ENCODE measurements at places on chromosomes 4 and X.

- DNase-seq: no peak
Observed at GRCh38 chr4:186727169-186727976, 3.7 kb upstream of the FAT1 start.

DNA sequence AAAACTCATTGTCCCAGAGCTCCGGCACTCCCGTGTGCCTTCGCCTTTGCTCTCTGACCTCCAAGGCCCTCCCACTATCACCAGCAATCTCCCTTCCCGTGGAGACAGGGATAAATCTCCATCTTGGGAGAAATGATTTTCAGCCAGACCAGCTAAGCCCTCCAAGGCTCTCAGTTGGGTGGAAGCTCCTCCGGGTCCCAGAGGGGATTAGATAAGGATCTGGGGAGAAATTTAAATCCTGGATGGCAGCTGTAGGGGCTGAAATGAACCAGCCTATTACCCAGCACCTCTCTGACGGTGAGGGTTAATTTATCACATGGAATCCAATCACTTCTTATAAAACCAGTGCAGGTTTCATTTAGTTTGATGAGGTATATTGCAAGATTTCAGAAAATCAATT, 366.2 kb downstream of the FBXW7 start:
- no peak for DNase-seq

DNA sequence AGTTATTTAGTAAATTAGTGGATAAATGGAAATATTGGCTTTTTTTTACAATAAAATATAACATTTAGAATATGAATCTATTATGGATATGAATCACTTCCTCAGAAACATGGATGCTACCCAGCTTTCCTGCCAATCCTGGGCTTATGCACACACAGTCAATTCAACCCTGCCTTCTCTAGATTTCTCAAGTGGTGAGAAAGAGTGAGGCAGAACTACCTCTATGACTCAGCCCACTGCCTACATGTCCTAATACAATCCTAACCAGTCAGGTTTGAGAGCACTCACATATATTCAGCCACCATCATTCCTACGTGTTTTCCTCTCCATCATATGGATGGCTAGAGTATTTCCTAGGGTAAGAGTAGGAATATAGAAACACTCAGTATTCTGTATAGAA, 91.1 kb upstream of the ANKRD50 start:
- no peak for DNase-seq

- DNase-seq: no peak
Observed at GRCh38 chr4:169941141-169941540, 85.1 kb downstream of the MFAP3L start.

DNA sequence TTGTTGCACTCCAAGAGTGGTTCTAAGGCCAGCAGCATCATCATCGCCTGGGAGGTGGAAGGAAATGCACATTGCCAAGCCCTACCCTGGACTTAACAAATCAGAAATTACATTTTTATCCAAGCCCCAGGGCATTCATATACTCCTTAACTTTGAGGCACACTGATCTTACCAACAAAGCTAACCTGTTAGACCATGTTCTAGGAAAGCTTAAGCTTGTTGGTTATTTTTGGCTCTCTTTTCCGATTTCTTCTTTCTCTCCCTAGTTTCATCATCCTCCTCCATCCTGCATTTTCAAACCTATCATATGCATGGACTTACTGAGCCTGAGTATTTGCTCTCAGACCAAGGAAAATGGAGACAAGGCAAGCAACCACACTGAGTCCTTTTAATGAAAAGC, 133.4 kb downstream of the OPHN1 start:
- no peak for DNase-seq

DNA sequence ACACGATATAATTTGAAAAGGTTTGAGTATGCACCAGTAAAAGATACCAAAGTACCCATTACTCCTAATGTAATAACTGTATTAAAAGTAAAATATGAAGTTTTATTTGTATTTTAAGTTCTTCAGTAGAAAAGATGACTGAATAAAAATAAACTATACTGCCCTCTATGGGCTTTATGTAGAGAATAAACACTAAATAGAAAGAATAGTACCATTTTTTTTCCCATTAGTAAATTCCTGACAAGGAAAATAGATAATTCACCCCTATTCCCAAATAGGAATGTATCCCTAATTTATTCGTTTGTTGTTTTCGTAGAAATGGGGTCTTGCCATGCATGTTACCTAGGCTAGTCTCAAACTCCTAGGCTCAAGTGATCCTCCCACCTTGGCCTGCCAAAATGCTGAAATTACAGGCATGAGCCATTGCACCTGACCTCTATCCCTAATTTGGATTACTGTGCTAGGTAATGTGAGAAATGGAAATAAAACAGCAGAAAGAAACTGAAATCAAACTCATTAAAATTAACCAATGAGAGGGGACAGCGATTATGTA, 73.6 kb upstream of the COX18 start:
- DNase-seq: peak; percentile 23
